Karpas-422 (cell line): ENCODE measurements at places on chromosomes 1 and 21. TPM values are rescaled to one million over a fixed set of nuclear protein-coding genes. Genes with fewer than 3 reads are reported as not detected.

- DNase-seq = no peak
These were observed 541 bp upstream of the CD58 start for GRCh38 chr1:116571215-116571919.

DNA sequence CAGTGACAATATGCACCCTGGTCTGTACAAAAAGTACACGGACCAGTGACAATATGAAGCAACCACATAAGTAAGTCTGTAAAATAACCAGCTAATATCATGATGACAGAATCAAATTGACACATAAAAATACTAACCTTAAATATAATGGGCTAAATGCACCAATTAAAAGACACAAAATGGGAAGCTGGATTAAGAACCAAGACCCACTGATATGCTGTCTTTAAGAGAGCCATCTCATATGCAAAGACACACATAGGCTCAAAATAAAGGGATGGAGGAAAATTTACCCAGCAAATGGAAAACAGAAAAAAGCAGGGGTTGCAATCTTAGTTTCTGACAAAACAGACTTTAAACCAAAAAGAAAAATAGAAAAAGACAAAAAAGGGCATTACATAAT, 70.4 kb upstream of the VCAM1 start:
- no peak for DNase-seq

DNA sequence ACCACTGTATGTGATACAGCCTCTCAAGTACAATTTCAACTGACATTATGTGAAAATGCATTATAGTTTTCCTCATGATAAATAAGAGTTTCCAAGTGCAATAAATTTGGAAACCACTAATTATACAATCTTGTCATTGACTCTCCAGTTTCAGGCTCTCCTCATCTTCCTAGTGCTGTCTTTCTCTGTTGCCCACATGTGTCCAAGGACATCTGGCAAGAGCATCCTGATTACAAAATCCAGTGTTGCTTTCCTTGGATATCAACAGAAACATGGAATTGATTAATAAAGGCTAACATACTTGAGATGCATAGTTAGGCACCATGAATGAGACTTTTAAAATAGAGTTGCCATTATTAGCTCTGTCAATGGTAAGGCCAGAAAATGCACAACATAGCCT, 15.6 kb upstream of the MAP10 start:
- DNase-seq = no peak

GRCh38 chr1:187054862-187055757, 226.4 kb downstream of the PLA2G4A start:
- no peak for DNase-seq

- no peak for DNase-seq
These were observed 5.2 kb upstream of the KRTAP12-2 start for GRCh38 chr21:44671911-44672310.

- no peak for DNase-seq
These were observed 1786.6 kb downstream of the PLA2G4A start for GRCh38 chr1:188615321-188615720.

DNA sequence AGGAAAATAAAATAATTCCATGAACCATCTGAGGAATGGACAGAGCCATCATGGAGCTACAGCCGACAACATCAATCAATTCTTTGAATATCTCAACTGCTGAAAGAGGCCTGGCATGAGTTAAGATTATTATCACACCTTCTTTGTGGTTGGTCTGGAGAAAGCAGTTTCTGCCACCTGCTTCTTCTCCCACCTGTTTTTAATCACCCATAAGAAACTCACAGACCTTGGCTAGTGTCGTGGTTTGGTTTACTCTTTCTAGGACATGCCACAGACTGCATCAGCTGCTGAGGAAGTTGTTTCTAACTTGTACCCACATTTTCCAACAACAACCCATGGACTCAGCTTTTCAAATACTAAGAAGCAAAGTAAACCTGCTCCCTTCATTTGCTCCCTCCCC, 65.6 kb downstream of the NTPCR start:
- DNase-seq = no peak

DNA sequence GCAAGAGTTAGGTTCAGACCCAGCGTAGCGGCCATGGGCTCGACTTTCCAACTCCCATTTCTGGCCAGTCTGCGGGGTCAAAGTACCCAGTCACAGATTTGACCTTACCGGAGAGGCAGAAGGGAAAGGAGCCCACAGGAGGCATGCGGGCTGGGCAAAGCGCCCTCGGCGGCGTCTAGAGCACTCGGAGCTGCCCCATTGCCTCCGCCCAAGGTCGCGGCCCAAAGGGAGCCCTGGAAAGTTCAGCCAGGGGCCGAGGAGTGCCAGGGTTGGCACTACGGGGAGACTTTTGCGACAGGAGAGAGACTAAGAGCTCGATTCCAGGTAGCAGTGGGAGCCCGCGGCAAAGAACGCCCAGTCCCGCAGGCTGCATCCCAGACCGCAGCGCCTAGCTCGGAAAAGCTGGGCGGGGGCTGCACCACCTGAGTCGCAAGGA, 896 bp downstream of the KANK4 start:
- DNase-seq = no peak

DNA sequence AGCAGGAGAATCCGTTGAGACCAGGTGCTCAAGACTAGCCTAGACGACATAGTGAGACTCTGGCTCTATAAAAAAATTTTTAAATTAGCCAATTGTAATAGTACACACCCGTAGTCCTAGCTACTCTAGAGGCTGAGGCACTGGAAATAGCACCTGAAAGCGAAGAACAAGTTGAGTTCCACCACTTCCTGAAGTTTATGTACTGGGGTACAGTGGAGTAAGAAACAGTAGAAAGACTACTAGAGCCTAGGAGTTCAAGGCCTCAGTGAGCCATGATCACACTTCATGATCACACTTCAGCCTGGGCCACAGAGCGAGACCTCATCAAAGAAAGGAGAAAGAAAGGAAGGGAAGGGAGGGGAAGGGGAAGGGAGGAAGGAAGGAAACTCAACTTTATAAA, 19.8 kb downstream of the RSBN1 start:
- no peak for DNase-seq

DNA sequence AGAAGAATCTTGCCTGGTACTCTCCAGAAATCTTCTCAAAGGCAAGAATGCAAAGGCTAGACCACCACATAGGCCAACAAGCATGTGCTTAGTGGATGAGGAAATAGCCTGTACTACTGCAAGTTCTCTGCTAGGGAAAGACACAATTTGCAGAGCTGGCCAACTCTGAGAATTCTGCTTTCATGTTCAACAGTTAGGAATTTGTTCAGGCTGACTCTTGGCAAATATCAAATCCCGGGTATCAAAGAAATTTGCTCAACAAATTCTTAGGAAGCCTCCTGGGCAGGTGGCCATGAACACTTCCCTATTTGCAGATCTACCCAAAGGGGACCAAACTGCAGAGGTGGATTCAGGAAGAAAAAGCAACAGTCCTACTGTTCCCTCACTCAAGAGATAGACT, 15.0 kb upstream of the H3-3A start:
- DNase-seq = no peak

- peak; percentile 81 for DNase-seq
These were observed 722 bp downstream of the LZIC start for GRCh38 chr1:9942399-9942938.

- DNase-seq = peak; percentile 73
These were observed 8.0 kb downstream of the ECHDC2 start for GRCh38 chr1:52913537-52913936.

GRCh38 chr21:20523191-20523590, 475.0 kb upstream of the NCAM2 start:
- no peak for DNase-seq

DNA sequence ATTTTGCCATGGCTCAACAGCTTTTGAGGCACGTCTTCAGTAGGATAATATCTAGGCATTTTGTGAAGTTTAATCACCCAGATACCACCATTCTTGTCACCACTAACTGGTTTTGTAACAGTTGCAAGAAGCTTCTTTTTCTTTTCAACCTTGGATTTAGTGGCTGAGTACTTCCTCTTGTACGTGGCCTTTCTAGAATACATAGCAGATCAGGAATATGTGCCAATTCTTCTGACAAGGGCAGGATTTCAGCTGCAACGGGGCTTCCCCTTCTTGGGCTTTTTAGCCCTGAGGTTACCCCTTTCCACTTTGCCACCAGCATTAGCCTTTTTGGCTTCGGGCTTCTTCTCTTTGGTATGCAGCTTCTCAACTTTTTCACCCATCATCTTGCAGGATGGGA, 79.3 kb upstream of the WARS2 start:
- no peak for DNase-seq

GRCh38 chr1:199303035-199303434, 664.2 kb downstream of the PTPRC start:
- no peak for DNase-seq

DNA sequence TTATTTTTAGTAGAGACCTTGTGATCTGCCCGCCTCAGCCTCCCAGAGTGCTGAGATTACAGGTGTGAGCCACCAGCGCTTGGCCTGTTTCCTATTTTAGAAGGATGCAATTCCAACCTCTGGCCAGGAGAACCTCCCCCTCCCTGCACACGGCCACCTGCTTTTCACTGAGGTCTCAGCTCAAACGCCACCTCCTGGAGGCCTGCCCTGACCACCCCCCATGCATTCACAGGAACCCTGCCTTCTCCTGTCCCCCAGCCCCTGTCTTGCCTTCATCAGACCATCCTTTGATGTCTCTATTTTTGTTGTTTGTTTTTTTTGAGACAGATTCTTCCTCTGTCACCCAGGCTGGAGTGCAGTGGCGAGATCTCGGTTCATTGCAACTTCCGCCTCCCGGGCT, 2.3 kb downstream of the SRM start:
- DNase-seq = no peak

- no peak for DNase-seq
These were observed 7.6 kb downstream of the OLIG2 start for GRCh38 chr21:33033094-33033951.

- DNase-seq = peak; percentile 76
These were observed 346.9 kb upstream of the DAB1 start for GRCh38 chr1:57770772-57771171.

DNA sequence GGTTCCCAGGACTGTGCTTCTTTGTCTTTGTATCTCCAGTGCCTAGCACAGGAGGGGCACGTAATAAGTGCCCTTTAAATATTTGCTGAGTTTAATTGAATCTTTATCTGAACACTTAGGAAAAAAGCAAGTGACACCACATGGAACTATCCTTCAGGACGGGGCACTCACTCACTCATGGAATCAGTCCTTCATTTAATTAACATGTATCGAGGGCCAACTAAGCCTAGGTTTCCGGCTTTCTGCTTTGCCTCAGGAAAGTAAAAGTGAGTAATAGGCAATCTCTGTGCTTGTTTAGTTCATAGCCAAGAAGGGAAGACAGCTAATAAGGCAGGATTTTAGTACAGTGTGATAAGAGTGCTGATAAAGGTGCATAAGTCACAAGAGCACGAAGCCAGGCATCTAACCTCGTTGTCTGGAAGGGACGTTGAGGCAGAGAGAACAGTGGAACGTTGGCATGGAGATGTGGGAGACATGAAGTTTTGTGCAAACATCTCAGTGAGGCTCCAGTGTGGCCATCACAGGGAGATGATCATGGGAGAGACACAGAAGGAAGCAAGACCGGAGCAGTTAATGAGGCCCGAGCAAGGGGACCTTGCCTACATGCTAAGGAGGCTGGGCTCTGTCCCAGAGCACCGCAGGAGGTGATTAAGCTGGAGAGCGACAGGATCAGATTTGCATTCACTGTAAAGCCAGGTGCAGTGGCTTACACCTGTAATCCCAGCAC, 54.1 kb upstream of the TRIM67 start:
- no peak for DNase-seq

DNA sequence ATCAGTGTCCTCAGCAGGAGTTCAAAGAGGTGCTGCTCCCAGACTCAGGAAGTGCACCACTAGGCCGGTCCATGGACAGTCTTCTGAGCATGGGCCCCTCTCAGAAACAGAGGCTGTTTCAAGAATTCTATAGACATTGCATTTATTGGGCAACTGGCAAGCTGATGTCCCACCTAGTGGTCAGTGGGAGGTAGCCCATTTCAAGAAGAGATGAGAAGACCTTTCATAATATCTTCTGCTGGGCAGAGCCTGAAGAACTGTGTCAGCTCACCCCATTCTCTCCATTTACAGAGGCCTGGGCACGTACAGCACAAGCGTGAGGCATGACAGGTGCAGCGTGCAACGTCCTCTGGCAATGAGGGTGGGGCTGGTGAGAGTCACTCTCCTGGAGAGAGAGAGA, 216.0 kb downstream of the DYRK1A start:
- DNase-seq = peak; percentile 68

DNA sequence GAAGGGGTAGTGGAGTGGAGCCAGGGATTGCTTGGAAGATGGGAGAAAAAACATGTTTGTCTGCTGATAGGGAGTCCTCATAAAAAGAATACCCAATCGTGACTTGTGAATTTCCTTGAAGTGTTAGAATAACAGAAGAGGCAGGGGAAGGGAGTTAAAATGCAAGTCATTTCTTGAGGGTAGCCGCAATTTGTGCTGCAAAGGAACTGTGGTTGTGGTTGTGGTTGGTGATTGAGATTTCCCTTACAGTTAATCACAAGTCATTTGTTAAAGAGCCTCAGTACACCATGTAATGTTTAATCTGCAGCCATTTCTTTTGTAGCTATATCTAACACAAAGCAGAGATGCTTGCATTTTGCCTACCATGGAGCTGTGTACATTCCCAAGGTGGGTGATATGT, 38.5 kb upstream of the EGLN1 start:
- peak; percentile 30 for DNase-seq

DNA sequence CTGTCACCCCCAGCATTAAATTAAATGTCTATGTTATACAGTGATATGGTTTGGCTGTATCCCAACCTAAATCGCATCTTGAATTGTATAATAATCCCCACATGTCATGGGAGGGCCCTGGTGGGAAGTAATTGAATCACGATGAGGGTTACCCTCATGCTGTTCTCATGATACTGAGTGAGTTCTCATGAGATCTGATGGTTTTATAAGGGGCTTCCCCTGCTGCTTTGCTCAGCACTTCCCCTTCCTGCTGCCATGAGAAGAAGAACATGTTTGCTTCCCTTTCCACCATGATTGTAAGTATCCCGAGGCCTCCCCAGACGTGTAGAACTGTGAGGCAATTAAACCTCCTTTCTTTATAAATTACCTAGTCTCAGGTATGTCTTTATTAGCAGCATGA, 445.7 kb downstream of the MRPL39 start:
- DNase-seq = no peak

- no peak for DNase-seq
These were observed 22.7 kb downstream of the MATN1 start for GRCh38 chr1:30700528-30701257.

- DNase-seq = no peak
These were observed 26.2 kb downstream of the UCK2 start for GRCh38 chr1:165853528-165854075.

DNA sequence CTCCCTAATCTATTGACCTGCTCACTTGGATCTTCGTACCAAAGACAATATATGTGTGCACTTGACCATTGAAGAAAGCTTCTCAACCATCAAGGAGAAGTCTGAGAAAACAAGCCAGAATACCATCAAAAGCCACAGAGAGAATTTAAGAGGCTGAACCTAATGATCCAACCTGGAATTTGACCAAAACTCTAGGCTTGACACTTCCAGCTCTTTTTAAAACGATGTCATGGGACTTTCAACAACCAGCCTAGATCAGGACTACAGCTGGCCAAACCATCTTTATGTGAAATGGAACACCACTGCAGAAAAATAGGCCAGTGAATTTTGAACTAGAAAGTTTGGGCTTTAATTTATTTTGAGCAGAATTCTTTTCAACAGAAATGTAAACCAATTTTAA, 444.4 kb downstream of the LTN1 start:
- DNase-seq = peak; percentile 34

CASZ1 gene
- 1.3 TPM in 2 replicates for total RNA-seq

PLEKHN1 gene
- total RNA-seq = 0.72 TPM in 1 of 2 replicates, not detected in the other

HSD17B7 gene
- 41.5 and 58.2 TPM in 2 replicates for total RNA-seq

ESRRG gene
- total RNA-seq = 0.15 TPM in 1 of 2 replicates, not detected in the other

ITGB2 gene
- 252 and 484 TPM in 2 replicates for total RNA-seq

CYP4A11 gene
- total RNA-seq = not detected in 2 replicates

USH2A gene
- not detected in 2 replicates for total RNA-seq

ADAM30 gene
- total RNA-seq = not detected in 2 replicates

TAS1R1 gene
- not detected in 2 replicates for total RNA-seq

LIPI gene
- total RNA-seq = not detected in 2 replicates

AQP10 gene
- total RNA-seq = not detected in 2 replicates

ATP1A2 gene
- not detected in 2 replicates for total RNA-seq
